ENCODE measurements at places on chromosomes 2 and 18. TPM values are rescaled to one million over a fixed set of nuclear protein-coding genes. Genes with fewer than 3 reads are reported as not detected.

DNA sequence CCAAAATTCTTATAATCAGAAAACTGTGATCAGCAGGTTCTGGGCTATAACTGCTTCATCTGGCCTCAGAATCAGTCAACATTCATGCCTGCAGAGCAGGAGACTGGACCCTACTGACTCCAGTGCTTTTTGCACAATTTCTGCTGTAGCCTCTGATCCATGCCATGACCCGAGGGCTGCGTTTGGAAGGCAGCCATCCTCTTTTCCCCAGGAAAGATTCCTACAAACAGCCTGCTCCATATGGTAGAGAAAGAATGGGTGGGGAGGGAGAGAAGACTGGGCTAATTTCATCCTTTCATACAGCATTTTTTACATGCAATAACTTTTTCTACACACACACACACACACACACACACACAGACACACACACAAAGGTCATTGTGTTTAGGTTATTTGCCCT is 133.0 kb upstream of the MMADHC start:
- DNase-seq = no peak

- DNase-seq = peak; percentile 31
Observed at GRCh38 chr18:7980136-7980535, 413.0 kb downstream of the PTPRM start.

GRCh38 chr2:156526950-156527636 is 90.9 kb downstream of the GPD2 start:
- DNase-seq = no peak

DNA sequence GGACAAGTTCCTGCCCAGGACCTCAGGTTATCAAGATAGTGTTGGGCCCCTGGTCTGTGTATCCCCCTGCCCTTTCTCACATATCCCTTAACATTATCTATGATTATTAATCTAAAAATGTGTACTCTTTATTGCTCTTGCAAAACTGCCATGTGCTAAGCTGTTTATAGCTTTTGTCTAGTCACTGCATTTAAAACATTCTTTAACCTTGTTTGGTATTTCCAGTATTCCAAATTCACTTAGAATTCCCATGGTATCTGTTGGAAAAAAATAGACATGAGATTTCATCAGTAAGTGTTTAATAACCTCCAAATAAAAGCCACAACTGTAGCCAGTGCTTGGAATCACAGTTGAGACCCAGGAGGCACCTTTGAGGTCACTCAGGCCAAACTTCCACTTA is 16.2 kb upstream of the GLS start:
- no peak for DNase-seq

DNA sequence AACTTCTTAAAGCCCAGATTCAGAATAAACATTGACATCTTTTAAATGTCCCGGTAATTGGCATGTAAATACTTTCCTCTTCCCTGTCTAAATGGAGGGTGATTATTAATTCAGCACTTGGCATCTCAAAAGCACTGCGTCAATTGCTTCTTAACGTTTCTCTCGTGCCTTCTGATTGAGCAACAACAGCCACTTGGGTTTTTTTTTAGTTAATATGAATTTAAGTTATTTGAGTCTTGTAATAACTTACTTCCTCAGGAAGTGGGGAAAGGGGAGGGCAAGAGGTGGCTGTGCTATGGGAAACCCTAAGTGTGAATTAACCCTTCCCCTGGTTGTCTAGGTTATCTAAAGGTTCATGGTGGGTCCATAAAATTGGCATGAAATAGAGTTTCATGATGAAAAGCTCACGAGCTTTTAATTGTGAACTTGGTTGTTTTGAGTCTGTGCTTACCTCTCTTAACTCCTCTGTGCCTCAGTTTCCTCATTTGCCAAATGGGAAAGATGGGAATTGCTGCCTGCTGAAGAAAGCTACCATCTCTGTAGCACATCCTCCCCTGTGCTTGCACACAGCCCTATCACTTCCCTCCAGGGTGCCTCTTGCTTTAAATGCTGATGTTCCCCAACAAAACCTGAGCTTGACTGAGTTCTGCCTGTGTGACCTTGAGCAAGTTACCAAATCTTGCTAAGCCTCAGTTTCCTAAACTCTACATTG is 126.3 kb upstream of the BCL2L11 start:
- DNase-seq = no peak

GRCh38 chr2:181394741-181395437 is 62.3 kb upstream of the ITGA4 start:
- DNase-seq = no peak

GRCh38 chr2:215423928-215424540 is 11.8 kb downstream of the FN1 start:
- no peak for DNase-seq

GRCh38 chr2:36438449-36438977 is 82.9 kb downstream of the CRIM1 start:
- DNase-seq = no peak

DNA sequence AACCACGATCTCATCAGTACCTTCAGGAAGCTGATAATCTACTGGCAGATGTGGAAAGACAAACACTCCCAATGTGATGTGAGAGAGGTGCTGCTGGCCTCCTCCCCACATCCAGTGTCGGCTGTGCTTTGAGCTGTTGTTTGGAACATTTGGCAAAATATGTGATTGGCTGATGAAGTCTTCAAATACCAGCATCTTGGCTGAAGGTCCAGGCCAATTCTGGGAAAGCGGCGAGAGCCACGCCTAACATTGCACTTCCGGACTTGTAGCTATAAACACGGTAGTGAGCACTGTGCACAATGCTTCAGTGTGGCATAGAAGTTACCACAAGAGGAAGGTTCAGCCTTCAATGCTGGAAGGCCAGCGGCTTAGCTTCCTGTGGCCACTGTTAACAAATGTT is 198.8 kb downstream of the DCDC2C start:
- no peak for DNase-seq

- DNase-seq = no peak
Observed at GRCh38 chr2:143939626-143940330, 580.1 kb downstream of the ZEB2 start.

- no peak for DNase-seq
Observed at GRCh38 chr2:133107058-133107815, 437.2 kb upstream of the LYPD1 start.

- DNase-seq = no peak
Observed at GRCh38 chr2:120396013-120396860, 50.3 kb downstream of the INHBB start.

DNA sequence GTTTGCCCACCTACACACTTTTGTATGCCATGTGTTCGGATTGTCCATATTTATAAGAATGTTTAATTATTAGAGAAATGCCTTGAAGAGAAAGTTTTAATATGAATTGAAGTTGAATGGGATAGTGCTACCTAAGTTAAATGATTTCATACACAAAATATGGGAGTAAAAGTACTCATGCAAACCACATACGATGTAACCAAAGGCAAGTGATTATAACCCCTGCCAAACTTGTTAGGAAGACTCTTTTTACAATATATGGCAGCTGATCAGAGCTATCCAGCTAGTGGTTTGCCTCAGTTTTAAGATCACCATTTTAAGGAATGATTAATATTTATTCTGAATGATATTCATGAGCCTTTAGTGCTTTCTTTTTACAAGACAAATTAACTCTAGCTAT is 106.7 kb downstream of the MYO1B start:
- no peak for DNase-seq

- no peak for DNase-seq
Observed at GRCh38 chr2:49598231-49598630, 443.9 kb upstream of the FSHR start.

GRCh38 chr18:68219872-68220271 is 495.0 kb downstream of the TMX3 start:
- DNase-seq = no peak

- no peak for DNase-seq
Observed at GRCh38 chr2:20594957-20595356, 55.9 kb downstream of the HS1BP3 start.

- DNase-seq = no peak
Observed at GRCh38 chr2:95234286-95234785, 27.0 kb downstream of the ZNF892 start.

DNA sequence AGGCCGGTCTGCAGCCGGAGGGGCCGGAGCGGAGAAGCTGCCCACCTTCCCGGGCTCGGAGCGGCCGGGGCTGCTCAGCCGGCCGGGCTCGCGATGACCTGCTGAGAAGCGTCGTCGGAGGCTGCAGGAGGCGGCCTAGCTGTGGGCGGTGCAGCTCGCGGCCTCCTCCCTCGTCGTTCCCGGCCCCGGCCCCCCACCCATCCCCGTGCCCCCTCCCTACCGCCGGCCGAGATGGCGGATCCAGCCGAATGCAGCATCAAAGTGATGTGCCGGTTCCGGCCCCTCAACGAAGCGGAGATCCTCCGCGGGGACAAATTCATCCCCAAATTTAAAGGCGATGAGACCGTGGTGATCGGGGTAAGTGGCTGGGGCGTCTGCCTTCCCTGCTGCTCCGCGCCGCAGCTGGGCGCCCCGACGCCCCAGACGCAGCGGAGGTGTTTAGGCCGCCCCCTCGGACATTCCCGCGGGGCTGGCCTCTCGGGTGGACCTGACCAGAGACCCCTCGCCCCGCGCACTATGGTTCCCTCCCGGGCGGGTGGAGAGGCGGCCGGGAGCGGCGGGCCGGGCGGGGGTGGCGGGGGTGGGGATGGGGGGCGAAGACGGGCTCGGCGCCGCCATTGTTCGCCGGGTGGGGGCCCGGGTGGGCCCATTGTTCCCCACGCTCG is 492 bp downstream of the KIF5C start:
- no peak for DNase-seq

DNA sequence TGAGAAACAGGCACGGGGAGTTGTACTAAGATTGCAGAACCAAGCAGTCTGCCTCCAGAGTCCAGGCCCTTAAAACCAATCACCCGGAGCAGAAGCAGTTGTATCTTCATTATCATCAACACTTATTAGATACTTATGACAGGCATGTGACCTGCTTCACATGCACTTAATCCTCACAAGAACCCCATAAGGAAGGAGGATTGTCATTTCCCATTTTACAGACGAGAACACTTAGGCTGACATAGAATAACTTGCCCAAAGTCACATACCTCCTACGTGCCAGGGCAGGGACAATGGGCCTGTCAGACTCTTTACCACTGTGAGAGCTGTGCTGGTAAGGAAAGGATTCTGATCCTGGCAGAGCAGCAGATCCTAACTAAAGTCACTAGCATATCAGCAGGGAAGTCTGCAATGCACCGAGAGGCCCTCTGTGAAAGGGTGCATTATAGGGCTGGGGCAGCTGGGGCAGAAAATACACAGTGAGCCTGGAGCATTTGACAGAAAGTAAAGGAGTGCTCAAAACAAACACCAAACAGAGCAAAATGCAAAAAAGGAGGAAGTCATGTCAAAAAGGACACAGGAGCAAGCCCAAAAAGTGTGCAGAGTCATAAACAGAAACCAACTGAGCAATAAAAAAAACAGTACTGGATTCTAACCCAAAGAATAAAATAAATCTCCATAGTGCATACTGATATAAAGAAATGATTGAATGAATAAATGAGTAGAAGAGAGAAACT is 55.9 kb upstream of the SP3 start:
- no peak for DNase-seq

DNA sequence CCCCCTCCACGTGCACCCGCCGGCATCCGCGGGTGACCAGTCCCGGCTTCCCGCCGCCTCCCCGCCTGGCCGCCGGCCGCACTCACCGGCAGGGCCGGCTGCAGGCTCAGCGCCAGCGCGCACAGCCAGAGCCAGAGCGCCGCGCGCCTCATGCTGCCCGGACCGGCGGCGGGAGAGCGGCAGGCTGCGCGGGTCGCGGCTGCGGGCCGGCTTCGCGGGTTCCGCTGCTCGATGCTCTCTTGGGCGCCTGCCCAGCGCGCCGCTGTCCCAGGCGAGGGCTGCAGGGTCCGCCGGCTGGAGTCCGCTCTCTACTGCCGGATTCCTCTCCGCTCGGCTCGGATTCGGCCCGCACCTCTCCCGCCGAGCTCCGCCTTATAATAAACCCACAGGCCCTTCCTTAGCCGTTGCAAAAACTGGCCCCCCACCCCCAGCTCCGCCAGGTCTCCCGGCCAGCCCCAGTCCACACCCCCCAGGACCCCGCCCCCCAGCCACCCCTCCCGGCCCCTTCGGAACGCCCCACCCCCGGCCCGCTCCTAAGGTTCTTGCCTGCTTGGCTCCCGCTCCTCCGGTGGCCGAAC is at the start of gene SDC1:
SDC1 (minus strand) TSS at position 415 of the 578 bp plus-strand sequence; CDS start at position 152, 263 bp downstream.
- peak; percentile 65 for DNase-seq

- DNase-seq = no peak
Observed at GRCh38 chr2:101781791-101782426, 84.4 kb downstream of the MAP4K4 start.

DNA sequence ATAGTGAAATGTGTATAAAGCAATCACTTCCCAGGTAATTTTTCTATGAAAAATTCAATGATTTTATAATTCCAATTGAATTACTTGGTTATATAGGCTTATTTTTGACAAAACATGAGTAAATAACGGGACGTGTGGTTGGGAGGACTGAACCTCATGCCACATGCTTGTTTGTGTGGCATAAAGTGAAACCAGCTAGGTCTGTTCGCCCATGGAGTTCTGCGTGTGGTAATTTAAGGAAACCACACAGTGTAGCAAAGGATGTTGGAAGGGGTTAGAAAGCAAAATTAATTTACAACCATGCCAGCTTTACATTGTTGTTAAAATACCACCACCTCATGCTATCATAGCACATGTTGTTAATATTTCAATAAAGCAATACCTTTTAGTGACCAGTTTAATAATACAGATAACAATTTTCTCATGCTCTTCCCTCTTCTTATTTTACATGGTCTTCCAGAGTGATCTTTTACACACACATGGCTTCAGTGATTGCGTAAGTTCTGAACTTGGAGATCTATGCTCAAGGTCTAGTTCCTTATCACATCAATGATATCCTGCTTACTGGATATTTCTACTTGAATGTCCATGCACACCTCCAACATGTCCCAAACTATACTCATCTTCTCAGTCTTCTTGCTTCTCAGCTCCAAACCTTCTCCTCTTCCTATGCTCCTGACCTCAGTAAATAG is 156.4 kb upstream of the ITGA4 start:
- no peak for DNase-seq

DNA sequence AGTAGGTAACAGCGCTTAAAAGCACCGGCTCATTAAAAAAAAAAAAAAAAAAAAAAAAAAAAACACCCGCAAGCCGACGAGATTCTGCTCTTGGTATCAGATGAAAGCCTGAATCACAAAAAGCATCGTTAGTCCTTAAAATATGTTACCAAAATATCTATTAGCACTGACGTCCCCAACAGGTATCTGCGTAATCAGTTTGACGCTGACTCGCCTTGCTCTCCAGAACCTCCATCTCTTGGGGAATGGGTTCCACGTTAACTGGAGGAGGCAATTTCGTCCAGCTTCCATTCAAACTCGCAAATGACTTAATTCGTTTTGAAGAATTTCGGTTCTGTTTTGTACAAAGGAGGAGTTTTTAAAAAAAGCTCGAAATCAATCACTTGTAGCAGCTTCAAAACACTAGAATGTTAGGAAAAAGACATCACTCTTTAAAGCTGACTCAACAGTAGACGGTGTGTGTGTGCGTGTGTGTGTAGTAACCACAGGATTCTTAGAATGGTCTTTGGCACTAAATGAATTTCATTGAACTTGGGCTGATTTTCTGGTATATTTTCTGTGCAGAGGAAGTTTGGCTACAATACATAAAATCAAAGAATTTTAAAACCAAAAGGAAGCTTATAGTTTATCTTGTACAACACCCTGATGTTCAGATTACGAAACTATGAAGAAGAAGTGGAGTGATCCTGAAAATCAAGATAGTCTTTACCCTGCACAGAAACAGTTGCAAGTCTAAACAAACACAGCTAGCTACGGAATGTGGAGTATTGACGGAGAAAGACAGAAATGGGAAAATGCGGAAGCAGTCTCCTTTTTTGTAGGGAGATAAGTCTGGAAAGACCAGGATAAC is 1.1 kb upstream of the PGAP1 start:
- DNase-seq = no peak

Gene DNAH6
- 0.18 TPM for total RNA-seq

Gene OTOS
- not detected for total RNA-seq

Gene MYOM1
- 0.53 TPM for total RNA-seq

Gene MOGAT1
- total RNA-seq = 0.62 TPM

Gene SLC5A7
- total RNA-seq = not detected

Gene UGT1A4
- not detected for total RNA-seq

Gene NCL
- 944 TPM for total RNA-seq
